NB4 (cell line): ENCODE measurements at places on chromosomes 5 and 9.

- no peak for DNase-seq
These were observed 45.4 kb upstream of the CLPTM1L start for GRCh38 chr5:1390333-1390732.

GRCh38 chr5:138702166-138703077, 50.8 kb upstream of the CTNNA1 start:
- DNase-seq, result no peak

- DNase-seq, result no peak
These were observed 126.7 kb upstream of the CDH6 start for GRCh38 chr5:31066655-31067328.

GRCh38 chr5:174381241-174381640, 335.7 kb downstream of the NSG2 start:
- DNase-seq, result no peak

- DNase-seq, result no peak
These were observed 71.2 kb upstream of the FREM1 start for GRCh38 chr9:14981291-14981950.

DNA sequence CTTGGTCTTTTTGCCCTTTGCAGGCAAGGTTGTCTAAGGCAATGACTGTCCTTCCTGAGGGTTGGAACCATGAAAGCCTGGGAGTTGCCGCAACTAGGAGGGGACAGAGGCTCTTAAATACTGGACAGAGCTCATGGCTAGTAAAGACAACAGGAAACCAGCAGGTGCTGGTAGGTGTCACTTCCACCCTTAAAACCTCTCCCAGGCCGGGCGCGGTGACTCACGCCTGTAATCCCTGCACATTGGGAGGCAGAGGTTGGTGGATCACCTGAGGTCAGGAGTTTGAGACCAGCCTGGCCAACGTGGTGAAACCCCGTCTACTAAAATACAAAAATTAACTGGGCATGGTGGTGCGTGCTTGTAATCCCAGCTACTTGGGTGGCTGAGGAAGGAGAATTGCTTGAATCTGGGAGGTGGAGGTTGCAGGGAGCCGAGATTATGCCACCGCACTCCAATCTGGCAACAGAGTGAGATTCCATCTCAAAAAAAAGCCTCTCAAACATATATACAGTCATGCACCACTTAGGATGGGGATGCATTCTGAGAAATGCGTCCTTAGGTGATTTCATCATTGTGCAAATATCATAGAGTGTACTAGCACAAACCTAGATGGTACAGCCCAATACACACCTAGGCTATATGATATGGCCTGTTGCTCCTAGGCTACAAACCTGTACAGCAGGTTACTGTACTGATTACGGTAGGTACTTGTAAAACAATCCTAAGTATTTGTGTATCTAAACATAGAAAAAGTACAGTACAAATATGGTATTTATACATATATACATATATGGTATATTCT, 102.7 kb downstream of the HSPA4 start:
- DNase-seq, result no peak

DNA sequence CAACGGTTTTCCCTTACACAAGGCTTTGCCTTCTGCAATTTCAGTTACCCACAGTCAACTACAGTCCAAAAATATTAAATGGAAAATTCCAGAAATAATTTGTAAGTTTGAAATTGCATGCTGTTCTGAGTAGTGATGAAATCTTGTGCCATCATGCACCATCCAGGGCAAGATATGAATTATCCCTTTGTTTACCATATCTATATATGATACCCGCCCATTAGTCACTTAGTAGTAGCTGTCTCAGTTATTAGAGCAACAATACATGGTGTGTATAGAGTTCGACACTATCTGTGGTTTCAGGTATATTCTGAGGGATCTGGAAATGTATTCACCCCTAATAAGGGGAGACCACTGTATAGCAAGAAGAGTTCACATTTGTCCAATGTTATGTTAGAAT, 29.4 kb downstream of the ERBIN start:
- DNase-seq, result no peak
